Activated CD8-positive, alpha-beta memory T cell treated with anti-CD3 and anti-CD28 coated beads for 1 hour (primary cell): ENCODE measurements at places on chromosomes 5 and 9.

GRCh38 chr5:67581203-67581602 is 384.6 kb upstream of the CD180 start:
- DNase-seq, result no peak

DNA sequence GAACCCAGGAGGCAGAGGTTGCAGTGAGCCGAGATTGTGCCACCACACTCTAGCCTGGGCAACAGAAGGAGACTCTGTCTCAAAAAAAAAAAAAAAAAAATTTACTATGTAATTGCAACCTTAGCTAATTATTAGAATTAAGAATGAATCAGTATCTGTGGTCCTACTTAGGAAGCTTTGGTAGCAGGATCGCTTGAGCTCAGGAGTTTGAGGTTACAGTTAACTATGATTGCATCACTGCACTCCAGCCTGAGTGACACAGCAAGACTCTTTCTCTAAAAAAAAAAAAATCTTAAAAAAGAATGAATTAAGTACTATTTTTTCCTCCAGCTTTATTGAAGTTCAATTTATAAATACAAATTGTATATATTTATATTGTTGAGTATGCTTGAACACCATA is 16.7 kb downstream of the NDUFAF2 start:
- DNase-seq, result no peak

- DNase-seq, result no peak
Observed at GRCh38 chr5:172383191-172383802, 71.0 kb downstream of the SH3PXD2B start.

DNA sequence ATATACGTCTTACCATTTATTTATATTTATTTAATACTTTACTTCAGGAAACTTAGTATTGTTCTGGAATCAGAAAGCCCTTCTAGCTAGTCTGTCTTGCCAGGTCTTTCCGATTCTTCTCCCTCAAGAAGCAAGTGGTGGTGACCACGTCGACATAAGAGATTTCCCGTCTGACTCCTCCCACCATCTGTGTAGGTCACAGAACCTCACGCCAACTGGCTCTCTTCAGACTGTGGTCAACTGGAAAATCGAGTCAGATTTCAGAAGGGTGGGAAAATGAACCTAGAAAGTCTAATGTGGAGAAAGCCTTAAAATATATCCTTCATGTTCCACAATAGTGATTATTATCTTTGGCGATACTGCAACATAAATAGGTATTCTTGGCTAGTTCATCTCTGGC is 17.3 kb downstream of the THBS4 start:
- DNase-seq, result no peak

DNA sequence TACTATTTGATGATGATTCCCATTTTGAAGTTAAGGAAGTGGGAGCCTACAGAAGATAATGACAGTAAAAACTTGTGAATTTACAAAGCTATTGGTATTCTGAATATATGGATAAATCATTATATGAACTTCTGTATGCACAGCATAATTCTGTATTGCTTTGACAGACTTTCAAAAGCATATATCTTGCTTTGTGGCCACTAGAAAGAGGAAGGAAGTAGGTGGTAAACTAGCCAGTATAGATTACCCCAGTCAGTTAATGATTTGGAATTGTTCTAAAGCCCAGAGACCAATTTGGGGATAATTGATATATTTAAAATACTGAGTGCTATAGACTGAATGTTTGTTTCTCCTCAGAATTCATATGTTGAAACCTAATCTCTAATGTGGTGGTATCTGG is 53.0 kb downstream of the NR2F1 start:
- DNase-seq, result no peak

GRCh38 chr5:143664623-143665022 is 147.3 kb upstream of the HMHB1 start:
- DNase-seq, result no peak

- no peak for DNase-seq
Observed at GRCh38 chr5:99030906-99031440, 102.2 kb upstream of the CHD1 start.

- no peak for DNase-seq
Observed at GRCh38 chr9:131943351-131943841, 136.3 kb downstream of the MED27 start.

DNA sequence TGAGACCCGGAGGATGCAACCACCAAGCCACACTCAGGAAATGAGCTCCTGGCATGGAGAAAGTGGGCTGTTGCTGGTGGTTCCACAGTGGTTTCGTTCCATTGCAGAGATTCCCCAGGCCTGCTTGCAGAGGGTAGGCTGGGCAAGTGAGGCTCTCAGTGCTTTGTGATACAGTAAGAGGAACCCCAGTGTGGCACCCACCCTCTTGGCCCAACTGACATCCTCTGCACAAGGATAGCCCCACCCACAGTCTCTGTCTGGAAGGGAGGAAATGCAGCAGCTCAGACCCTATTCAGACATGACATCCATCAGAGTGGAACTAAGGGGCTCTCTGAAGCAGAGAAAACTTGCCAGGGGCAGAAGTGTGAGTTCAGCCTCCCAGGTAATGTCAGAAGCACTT is 69.6 kb upstream of the FSTL4 start:
- DNase-seq, result no peak

- DNase-seq, result no peak
Observed at GRCh38 chr9:93597871-93598646, 21.7 kb downstream of the PHF2 start.

- DNase-seq, result no peak
Observed at GRCh38 chr5:69504036-69504435, 11.4 kb downstream of the OCLN start.

DNA sequence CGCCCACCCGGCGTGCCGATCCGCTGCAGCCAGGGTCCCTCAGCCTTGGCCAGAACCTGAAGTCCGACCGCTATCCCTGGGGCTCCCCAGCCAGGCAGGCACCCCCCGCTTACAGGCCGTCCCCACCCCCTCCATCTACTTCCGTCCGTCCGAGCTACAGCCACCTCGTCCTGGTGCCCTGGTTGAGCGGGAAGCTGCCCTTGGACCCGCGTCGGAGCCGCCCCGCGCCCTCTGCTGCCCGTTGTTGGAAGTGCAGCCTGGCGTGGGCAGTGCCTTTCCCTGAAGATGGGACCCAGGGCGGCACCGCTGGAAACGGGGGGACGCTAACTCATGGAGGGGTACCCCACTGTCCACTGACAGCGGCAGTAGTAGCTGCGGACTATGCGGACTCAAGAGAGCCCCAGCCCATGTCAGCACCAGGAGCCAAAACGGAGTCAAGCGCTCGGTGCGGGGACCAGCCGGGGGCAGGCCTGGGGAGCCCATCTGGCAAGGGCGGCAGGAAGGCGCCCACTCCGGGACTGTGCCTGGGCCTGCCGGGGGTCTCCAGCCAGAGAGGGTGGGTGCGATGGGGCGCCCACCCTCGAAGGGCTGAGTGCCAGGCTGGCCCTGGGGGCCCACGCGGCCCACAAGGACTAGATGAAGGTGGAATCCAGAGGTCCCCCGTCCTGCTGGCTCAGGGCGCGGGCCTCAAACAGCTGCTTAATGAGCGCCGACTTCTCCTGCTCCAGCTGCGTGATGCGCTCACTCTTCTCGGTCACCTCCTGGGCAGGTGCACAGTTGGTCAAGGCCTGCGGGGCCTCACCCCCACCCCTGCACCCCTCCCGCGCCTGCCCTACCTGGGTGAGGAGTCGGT is 6.1 kb downstream of the SAPCD2 start:
- no peak for DNase-seq

DNA sequence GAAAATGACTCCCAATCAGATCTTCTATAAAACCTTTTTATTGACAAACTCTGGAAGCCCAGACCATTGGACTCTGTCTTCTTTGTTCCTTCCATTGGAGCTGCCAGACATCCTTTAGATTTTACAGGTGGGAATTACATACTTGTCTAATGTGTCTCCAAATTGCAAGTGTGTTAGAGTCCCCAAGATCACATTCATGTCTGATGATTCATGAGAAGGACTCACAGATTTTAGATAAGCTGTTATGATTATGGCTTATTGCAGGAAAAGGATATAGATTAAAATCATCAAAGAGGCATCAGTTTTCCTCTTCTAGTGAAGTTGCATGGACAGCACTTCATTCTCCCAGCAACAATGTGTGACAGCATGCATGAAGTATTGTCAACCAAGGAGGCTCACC is 70.4 kb downstream of the MUSK start:
- no peak for DNase-seq

DNA sequence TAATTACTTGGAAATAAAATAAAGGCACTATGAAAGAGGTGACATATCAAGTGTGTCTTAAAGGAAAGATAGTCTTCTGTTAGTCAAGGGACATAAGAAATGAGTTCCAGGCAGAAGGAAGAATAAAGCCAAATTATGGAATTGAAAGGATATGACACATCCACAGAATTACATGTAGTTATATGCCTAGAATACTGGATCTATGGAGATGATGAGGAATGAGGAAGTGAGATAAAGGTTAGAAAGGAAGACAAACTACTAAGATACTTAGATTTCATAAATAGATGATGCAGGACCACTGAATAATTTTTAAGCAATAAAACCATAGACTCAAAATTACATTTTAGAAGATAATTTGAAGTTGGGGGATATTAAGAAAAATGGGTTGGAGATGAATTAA is 609.8 kb downstream of the PTPRD start:
- DNase-seq, result no peak

DNA sequence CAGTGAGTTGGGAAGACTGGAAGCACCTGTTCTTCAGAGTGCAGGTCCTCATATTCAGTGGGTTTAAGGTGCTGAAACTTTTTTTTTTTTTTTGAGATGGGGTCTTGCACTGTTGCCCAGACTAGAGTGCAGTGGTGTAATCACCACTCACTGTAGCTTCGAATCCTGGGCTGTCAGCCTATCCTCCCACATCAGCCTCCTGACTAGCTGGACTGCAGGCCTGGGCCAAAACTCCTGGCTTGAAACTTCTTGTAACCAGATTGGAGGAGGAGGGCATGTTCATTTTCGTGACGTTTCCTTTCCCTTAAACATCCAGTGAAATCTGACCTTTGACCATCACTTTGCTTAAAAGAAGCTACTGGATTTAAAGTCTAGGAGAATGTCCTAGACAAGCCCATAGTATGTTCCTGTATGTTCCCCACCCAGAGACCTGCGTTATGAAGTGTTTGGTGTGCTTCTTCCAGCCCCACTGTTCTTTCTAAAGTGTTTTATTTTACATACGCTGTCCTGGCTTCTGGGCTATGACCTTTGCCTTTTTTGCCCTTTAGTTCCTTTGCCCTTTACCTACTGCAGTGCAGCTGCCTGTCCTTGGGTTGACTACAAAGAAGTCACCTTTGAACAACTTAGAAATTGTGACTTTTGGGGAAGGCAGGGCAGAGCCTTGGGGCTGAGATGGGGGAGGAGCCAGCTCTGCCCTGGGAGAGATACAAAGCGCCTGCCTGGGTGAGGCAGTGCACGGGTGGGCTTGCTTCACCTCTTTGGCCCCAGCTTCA is 18.4 kb downstream of the TENT4A start:
- no peak for DNase-seq

- no peak for DNase-seq
Observed at GRCh38 chr5:95022967-95023695, 261.8 kb downstream of the MCTP1 start.

DNA sequence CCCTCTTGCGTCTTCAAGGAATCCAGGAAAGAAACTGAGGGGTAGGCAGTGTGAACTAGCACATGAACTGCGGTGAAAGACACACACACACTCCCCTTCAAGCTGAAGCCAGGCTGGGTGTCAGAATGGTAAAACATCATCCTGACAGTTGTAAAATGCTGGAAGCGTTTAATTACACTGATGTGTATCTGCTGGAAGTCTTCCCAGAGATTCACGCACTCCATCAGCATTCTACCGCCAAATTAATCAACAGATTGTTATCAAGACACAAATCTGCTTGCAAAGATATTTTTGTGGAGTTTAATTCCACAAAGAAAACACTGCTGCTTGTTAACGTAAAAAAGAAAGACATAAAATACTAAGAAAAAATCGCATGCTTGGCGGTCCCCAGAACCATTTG is 241.0 kb upstream of the NFIL3 start:
- DNase-seq, result no peak

DNA sequence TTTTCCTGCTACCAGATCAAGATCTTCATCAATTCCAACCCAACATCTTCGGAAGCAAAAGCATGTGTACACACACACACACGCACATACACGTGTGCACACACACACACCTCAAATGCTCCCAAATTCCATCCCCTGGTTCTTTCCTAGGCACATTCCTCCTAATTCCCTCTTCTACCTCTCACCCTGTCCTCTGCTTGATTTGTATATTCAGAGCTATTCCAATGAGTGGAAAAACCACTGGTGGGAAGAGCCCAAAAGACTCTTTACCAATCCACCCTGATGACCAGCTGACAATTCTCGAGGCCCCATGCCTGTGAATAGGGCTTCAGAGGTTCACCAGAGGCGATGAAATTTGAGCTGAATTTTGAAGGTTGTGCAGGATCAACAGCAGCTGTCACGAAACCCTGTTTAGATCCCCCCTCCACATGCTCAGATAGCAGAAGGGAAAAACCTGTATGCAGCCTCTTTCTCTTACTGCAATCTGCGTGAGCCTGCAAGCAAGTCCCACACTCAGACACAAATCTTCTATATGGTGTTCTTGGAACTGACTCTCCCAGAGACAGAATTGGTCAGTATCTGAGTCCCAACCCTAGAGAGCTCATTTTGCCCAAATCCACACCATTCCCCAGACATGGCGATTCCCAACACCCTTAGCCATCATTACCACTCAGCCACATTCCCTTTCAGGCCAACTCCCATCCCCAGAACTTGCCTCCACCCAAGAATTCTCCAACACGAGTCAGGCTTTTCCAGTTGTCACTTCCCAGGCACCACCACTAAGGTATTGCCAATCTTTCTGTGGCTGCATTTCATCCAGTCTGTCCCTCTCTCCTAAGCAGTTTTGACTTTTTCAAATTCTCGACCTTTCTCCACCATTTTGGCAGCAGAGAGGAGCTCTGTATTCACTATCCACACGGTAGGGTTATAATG is 4.3 kb upstream of the TRIO start:
- DNase-seq, result no peak

DNA sequence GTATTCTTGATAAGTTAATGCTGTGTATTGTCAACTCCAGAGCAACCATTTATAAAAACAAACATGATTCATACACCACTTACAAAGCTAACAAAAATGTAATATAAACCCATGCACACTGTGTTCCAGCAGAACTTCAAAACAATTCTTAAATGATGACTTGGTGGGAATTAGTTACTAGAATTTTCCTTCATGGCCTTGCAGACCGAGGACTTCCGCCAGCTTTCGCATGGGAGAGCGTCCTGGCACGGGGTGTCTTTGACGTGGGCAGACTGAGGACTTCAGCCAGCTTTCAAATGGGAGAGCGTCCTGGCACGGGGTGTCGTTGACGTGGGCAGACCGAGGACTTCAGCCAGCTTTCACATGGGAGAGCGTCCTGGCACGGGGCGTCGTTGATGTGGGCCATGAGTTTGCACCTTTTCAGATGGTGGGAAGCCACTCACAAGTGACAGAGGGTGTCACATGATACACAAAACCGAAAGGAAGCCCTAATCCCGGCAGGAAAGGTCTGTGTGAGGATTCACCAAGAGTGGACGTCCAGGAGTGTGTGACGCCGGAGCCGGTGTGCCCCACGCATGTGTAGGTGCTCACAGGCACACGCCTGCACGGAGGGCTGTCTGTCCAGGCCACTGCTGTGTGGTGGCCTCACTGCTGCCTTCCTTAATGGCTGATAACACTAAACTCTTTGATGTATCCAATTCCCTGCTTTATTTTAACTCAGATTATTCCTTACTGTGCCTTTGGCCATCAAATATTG is 211.3 kb upstream of the IRX4 start:
- DNase-seq, result no peak
